ENCODE measurements at places on chromosomes 16 and 17.

GRCh38 chr16:125011-125410, 13.5 kb downstream of the NPRL3 start:
- H3K27me3 ChIP-seq, result no peaks in the 10 kb centered on the region
- DNase-seq, result no peak
- no peak overlapping the region for H3K4me3 ChIP-seq
- peaks cover 5% of the 10 kb centered on the region for H3K4me1 ChIP-seq
- H3K27ac ChIP-seq, result no peak overlapping the region
- no peaks in the 10 kb centered on the region for H3K36me3 ChIP-seq

DNA sequence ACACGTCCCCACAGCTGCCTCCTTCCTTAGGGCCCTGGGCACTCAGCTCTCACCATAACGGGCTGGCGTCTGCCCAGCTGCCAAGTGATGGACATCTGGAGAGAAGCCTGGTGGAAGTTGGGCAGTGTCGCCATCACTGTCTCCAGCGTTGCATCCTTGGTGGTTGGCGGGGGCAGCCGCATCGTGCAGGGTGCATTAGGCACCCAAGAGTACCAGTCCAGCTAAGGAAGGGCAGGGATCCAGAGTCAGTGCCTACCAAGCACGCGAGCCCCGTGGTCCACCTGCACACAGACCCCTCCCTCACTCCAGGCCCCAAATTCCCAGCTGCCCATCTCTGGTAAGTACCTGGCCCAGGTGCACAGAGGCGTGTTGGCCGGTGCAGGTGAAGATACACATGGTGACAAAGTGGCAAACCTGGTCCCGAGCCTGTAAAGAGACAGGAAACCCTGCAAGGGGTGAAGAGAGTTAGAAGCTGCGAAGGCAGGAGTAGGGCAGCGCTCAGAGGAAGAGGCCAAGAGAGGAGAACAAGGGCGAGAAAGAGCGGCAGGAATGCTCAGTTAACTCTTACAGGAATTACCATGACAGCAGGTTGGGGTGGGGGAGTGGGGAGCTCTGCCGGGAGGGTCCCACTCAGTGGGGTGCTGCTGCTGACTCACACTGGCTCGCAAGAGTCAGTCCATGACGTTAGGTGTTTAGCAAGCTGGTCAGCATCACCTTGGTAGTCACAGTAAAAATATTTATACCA, 9.5 kb downstream of the ALOX15 start:
- no peak overlapping the region for H3K4me3 ChIP-seq
- no peak overlapping the region for H3K27ac ChIP-seq
- no peaks in the 10 kb centered on the region for H3K36me3 ChIP-seq
- H3K27me3 ChIP-seq, result peaks cover 54% of the 10 kb centered on the region
- DNase-seq, result peak; percentile 42
- no peaks in the 10 kb centered on the region for H3K4me1 ChIP-seq

DNA sequence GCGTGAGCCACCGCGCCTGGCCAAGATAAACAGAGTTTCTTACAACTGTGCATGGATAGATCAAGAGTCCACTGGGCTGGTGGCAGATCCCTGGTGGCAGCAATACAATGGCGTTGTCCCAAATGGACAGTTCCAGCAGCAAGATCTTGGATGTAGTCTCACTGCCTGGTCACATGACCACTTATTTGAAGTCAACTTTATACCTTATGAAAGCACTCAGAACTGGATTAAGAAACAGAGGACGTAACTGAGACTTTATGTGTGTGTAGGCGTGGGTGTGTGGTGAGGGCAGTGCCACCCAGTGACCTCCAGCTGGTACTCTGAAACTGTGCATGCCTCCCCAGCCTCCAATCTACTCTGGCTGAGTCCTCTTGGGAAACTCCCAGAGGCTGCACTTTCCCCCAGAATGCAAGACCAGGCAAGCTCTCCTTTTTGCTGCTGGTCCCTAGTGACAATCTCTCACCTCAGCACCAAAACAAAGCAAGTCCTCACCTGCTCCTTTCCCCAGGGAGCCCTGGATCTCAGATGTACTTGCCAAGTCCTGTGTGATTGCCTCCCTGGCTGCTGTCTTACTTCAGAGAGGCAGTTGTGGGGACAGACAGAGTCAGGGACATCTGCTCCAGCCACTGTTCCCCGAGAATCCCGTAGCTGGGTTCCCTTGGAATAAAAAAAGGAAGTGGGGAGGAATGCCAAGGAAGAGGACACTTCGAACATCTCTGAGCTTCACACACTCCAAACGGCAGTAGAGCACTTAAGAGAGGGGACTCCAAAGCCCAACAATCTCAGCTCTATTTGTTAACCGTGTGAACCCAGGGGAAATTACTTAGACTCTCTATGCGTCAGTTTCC, 11.7 kb upstream of the ST6GALNAC2 start:
- H3K36me3 ChIP-seq, result no peaks in the 10 kb centered on the region
- H3K4me3 ChIP-seq, result no peak overlapping the region
- peaks cover 37% of the 10 kb centered on the region for H3K4me1 ChIP-seq
- no peak overlapping the region for H3K27ac ChIP-seq

GRCh38 chr16:56282451-56282850, 91.2 kb downstream of the GNAO1 start:
- no peaks in the 10 kb centered on the region for H3K36me3 ChIP-seq
- peaks cover 14% of the 10 kb centered on the region for H3K27me3 ChIP-seq
- H3K4me3 ChIP-seq, result no peak overlapping the region
- H3K27ac ChIP-seq, result no peak overlapping the region
- DNase-seq, result no peak

DNA sequence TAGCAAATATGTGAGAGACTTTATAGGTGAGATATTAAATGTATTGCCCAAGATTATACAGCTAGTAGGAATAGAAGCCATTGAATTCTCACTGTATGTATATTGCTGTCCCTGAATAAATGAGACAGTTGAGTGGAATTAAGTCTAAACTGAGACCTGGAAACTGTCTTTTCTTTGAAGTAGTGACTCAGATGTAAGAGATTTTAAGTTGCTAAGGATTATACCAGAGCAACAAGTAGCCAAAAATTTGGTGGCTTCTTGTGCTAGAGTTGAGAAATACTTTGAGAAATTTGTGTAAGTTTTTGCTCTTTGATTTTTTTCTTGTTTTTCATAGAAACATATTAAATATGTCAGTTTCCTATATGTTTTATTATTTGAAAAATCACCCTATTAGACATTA, 58.7 kb downstream of the TANC2 start:
- peak overlapping the region; percentile 72 for H3K27ac ChIP-seq
- no peak overlapping the region for H3K4me3 ChIP-seq
- H3K36me3 ChIP-seq, result peaks cover 51% of the 10 kb centered on the region
- no peaks in the 10 kb centered on the region for H3K27me3 ChIP-seq
- DNase-seq, result peak; percentile 50

DNA sequence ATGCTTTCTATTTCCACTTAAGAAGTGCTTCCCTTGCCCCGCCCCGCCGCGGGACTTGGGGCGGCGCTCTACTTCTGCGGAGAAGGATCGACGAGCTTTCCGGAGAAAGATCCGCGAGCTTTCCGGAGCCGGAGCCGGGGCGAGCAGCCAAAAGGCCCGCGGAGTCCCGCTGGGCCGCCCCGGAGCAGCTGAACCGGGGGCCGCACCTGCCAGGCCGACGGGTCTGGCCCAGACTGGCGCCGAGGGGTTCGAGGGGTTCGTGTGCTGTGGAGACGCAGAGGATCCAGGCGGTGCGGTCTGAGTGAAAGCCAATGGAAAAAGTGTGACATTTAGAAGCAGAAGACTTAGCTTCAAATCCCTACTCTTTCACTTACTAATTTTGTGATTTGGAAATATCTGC, 50.8 kb downstream of the TBC1D26 start:
- H3K36me3 ChIP-seq, result peaks cover 9% of the 10 kb centered on the region
- no peak overlapping the region for H3K27ac ChIP-seq
- no peak overlapping the region for H3K4me3 ChIP-seq

DNA sequence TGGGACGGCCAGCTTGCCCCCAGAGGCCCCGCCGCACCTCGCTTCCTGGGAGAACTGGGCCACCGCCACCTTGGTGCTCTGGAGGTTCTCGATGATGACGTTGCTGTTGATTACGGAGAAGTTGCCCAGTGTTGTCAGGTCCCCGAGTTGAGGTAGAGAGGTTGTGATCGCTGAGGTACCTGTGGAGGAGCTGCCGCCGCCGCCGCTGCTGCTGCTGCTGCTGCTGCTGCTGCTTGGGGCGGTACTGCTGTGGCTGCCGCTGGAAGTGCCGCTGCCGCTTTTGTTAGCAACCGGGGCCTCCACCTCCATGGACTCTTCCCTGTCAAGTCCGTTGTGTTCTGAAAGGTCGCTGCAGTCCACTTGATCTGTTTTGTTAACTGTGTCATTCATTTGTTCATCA, 9.5 kb downstream of the SALL1 start:
- DNase-seq, result no peak
- H3K27ac ChIP-seq, result no peak overlapping the region
- H3K36me3 ChIP-seq, result peaks cover 49% of the 10 kb centered on the region
- H3K27me3 ChIP-seq, result no peaks in the 10 kb centered on the region
- H3K4me3 ChIP-seq, result no peak overlapping the region
- H3K4me1 ChIP-seq, result peaks cover 27% of the 10 kb centered on the region

GRCh38 chr16:72812672-72813071, 235.3 kb downstream of the ZFHX3 start:
- H3K36me3 ChIP-seq, result peaks cover 7% of the 10 kb centered on the region
- DNase-seq, result no peak
- H3K4me1 ChIP-seq, result peaks cover 25% of the 10 kb centered on the region
- peaks cover 1% of the 10 kb centered on the region for H3K27me3 ChIP-seq

GRCh38 chr16:54366943-54367342, 80.4 kb upstream of the IRX3 start:
- H3K4me1 ChIP-seq, result no peaks in the 10 kb centered on the region
- peaks cover 11% of the 10 kb centered on the region for H3K27me3 ChIP-seq
- H3K36me3 ChIP-seq, result no peaks in the 10 kb centered on the region

DNA sequence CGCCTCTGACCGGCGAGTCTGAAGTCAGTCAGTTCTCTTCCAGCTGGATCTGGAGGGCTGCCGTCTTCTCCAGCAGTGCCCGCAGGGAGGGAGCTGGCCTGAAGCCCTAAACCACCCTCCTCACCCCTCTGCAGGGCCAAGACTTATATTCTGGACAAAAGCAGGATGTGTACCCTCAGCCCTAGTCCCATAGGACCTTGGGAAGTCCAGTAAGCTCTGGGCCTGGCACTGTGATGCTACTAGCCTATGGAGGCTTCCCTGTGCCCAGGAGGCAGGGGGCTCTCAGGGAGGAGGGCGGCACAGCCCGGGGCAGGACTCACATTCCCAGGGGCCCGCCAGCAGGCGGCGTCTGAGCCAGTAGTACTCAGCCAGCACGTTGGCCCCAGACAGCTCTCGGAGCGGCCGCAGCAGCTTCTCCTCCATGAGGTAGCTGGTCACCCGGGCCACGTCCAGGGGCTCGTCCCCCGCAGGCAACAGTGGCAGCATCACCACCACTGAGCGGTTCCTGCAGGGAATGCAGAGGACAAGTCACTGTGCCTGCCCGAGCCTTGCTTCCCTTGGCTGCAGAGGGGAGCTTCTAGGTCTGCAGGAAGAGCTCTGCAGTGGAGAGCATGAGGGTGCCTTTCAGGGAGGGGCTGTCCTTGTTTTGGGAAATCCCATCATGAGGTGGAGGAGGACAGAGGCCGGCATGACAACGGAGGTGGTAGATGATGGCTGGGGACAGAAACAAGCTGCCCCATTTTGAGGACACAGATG, 41.7 kb downstream of the RMI2 start:
- no peaks in the 10 kb centered on the region for H3K36me3 ChIP-seq
- H3K27ac ChIP-seq, result no peak overlapping the region
- peaks cover 3% of the 10 kb centered on the region for H3K27me3 ChIP-seq
- peaks cover 5% of the 10 kb centered on the region for H3K4me1 ChIP-seq
- DNase-seq, result no peak
- no peak overlapping the region for H3K4me3 ChIP-seq

- H3K4me3 ChIP-seq, result no peak overlapping the region
- DNase-seq, result no peak
- H3K36me3 ChIP-seq, result no peaks in the 10 kb centered on the region
Observed at GRCh38 chr17:49567104-49567521, 8.6 kb upstream of the NXPH3 start.

DNA sequence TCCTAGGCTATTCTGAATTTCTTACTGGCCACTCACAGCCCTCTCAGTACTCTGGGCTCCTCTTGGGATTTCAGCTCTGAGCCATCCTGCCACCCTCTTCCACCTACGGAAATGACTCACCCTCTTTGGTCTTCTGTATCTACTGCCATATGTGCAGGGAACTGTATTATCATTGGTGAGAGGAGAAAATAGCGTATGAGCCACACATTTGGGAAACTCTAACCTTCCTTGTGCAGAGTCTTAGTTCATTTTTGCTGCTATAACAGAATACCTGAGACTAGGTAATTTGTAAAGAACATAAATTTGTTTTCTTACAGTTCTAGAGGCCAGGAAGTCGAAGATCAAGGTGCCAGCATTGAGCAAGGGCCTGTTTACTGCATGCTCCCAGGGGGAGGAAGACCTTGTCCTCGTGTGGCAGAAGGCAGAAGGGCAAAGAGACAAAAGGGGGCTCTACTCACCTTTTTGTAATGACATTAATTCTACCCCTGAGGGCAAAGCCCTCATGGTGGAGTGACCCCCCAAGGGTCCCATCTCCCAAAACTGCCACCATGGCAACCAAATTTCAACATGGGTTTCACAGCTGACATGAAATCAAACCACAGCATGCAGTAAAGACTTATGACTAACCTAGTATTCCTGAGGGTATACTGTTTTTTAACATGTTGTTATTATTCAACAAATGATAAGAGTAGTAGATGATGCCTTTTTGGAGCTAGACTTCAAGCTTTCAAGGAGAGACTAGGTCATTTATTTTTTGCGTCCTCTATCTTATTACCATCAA, 191.8 kb downstream of the PRKCA start:
- peak overlapping the region; percentile 74 for H3K4me3 ChIP-seq
- no peaks in the 10 kb centered on the region for H3K27me3 ChIP-seq
- peak; percentile 89 for DNase-seq
- H3K4me1 ChIP-seq, result peaks cover 69% of the 10 kb centered on the region

Data from HFFc6 (cell line).